ENCODE measurements at places on chromosomes 2 and 18. TPM values are rescaled to one million over a fixed set of nuclear protein-coding genes. Genes with fewer than 3 reads are reported as not detected.

The IL1RL1 gene
- polyA plus RNA-seq, result 0.92 TPM

The RAB6C gene
- 0.56 TPM for polyA plus RNA-seq

The FRZB gene
- 11.9 TPM for polyA plus RNA-seq

The LYG1 gene
- 3.1 TPM for polyA plus RNA-seq

The SLC14A1 gene
- 4.5 TPM for polyA plus RNA-seq

The MYOM1 gene
- polyA plus RNA-seq, result 7.1 TPM

GRCh38 chr2:69483024-69483423, 45.8 kb upstream of the NFU1 start:
- DNase-seq, result no peak

GRCh38 chr18:58635891-58636290, 7.0 kb upstream of the ALPK2 start:
- no peak for DNase-seq

DNA sequence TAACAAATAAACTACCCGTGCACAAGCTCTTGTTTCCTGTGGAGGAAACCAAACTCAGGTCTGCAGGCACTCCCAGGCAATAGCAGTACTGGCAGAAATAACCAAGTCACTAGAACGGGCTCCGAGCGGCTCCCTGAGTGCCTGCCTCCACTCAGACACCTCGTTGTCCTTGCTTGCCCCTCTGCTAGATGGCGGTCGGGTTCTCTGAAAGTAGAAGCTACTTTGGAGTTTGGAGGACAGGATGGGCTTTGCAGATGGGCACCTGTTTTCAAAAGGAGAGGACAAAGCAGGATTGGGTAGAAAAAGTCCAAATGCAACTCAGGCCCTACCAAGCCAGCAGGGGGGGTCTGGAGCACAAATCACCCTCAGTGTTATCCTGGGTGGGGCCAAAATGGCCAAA, 136.4 kb downstream of the LRRC30 start:
- no peak for DNase-seq

- no peak for DNase-seq
These were observed 283.3 kb downstream of the AGPS start for GRCh38 chr2:177675825-177676224.

DNA sequence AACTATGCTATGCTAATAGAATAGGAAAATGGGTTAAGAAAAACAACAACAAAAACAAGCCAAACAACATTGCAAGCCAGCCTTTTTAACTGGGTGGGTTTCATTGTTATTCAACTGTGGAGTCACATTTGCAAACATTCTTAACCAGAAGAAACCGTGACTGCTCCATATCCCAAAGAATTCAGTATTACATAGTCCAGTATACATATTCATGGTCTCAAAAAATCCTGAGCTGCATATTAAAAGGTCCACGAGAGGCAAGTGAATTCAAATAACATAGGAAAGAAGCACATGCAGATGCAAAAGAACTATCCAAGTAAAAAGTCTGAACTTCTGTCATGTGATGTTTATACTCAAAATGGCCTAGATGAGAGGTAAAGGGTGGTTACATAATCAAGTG, 179.1 kb upstream of the ETAA1 start:
- DNase-seq, result no peak

GRCh38 chr2:152716805-152717227, 445 bp downstream of the PRPF40A start:
- DNase-seq, result no peak

DNA sequence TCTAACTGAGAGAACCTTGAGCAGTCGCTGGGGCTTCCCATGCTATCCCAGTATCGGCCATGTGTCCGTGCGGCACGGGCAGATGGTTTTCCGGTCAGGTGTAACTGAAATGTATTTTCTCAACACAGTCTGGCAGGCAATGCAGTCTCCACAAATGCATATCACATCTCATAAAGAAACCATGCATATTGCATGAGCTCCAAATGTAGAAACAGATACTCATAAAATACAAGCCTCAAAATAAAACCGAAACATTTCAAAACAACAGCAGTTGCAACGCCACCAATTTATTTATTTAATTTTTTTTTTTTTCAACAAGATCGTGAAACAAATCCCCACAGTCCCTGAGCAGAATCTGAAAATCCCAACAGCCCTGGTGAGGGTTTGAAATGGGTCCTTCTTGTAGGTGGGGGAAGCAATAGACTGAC, 299.4 kb downstream of the LPIN1 start:
- no peak for DNase-seq

DNA sequence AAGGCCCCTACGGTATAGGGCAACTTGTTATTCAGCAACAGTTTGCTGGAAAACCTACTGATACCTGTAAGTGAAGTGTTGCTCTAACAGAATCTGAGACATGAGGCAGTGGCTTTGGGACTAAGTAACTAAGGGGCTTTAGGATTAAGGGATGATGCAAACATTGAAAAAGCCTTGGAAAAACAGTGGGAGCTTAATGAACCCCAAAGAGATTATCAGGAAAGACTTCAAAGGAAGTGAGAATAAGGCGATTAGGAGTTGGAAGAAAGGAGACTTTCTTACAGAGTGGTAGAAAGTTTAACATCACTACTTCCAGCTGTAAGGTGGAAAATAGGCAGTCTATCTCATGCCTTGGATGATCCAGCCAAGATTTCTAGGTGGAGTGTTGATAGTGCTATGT, 158.2 kb upstream of the TRIB2 start:
- no peak for DNase-seq

- DNase-seq, result no peak
These were observed 1.3 kb downstream of the CTDP1 start for GRCh38 chr18:79680891-79681339.

- no peak for DNase-seq
These were observed 18.8 kb downstream of the TUBB6 start for GRCh38 chr18:12326711-12327460.

DNA sequence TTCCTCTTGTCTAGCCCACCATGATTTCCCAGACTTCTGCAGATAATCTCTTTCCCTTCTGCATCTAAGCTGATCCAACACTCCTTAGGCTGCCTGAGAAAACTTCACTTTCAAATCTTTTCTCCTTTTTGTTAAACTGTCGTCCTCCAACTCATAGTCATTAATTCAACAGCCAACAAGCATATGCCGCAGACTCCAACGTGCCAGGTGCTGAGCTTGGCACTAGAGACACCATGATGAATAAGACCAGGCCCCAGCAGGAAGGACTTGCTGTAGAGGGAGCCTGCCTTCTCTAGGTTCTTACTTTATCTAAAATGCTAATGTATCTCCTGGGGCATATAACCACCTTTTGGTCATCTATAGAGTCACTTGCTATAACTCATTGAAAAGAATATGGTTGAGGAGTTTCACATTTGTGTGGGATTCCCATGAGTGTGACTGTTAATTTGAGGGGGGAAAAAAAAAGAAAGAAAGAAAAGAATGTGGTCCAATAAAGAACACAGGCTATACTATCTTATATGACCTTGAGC, 51.0 kb downstream of the ANKRD44 start:
- no peak for DNase-seq

GRCh38 chr2:166104084-166104483, 23.7 kb downstream of the SCN1A start:
- no peak for DNase-seq

Data from left renal pelvis (tissue), 4 donors.